ENCODE measurements at places on chromosomes 1 and 21.

DNA sequence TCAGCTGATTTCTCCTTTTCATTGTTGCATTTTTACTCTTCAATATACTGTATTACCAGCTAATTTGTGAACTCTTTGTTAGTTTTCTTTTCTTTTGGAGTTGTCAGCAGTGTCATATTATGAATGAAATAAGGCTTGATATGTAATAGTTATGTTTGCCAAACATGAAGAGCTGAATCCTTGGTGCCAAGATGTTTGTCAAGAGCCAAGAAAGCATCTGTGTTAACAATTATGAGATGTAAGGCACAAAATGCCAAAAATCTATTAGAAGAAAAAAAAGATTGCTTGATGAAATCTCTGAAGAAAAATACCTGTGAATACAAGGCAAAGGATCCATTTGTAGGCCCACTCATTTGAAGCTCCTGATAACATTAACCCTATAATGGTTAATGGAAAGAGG is 48.4 kb upstream of the RNPC3 start:
- no peaks in the 10 kb centered on the region for H3K27me3 ChIP-seq
- H3K4me1 ChIP-seq, result no peaks in the 10 kb centered on the region
- no peak for DNase-seq
- no peaks in the 10 kb centered on the region for H3K36me3 ChIP-seq
- no peak overlapping the region for H3K4me3 ChIP-seq
- no peak overlapping the region for H3K27ac ChIP-seq

- no peaks in the 10 kb centered on the region for H3K27me3 ChIP-seq
- H3K27ac ChIP-seq, result no peak overlapping the region
- no peak for DNase-seq
- H3K36me3 ChIP-seq, result peaks cover 3% of the 10 kb centered on the region
- peak overlapping the region; percentile 21 for H3K4me3 ChIP-seq
These were observed 2.3 kb downstream of the GSTM1 start for GRCh38 chr1:109689844-109690405.

DNA sequence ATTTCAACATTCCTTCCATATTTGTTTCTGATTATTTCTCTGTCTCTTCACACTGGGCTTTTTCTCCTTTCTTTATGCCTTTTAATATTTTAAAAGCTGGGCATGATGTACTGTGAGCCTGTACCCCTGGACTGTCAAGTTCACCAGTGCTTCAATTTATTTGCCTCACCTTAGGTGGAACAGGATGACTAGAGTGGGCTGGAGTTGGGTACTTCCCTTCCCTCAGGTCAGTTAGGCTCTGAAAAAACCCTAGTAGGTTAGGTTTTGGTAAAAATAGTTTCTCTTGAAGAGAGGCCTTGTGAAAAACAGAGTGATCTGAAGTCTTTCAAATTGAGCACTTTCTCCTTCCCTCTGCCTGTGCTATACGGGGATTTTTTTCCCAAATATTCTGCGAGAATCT is 163.0 kb upstream of the LYPLAL1 start:
- no peak overlapping the region for H3K4me3 ChIP-seq
- H3K4me1 ChIP-seq, result no peaks in the 10 kb centered on the region
- DNase-seq, result no peak

GRCh38 chr1:183025782-183026774 is 2.9 kb downstream of the LAMC1 start:
- peaks cover 22% of the 10 kb centered on the region for H3K4me1 ChIP-seq
- H3K4me3 ChIP-seq, result no peak overlapping the region
- DNase-seq, result no peak
- H3K27ac ChIP-seq, result no peak overlapping the region

- no peak overlapping the region for H3K4me3 ChIP-seq
- no peaks in the 10 kb centered on the region for H3K27me3 ChIP-seq
- no peaks in the 10 kb centered on the region for H3K36me3 ChIP-seq
- DNase-seq, result no peak
- no peak overlapping the region for H3K27ac ChIP-seq
- peaks cover 31% of the 10 kb centered on the region for H3K4me1 ChIP-seq
These were observed 49.6 kb downstream of the RPL5 start for GRCh38 chr1:92881391-92881790.

GRCh38 chr1:102853701-102854187 is 254.6 kb downstream of the COL11A1 start:
- peaks cover 5% of the 10 kb centered on the region for H3K36me3 ChIP-seq
- no peak overlapping the region for H3K4me3 ChIP-seq
- H3K27ac ChIP-seq, result no peak overlapping the region
- DNase-seq, result no peak
- H3K27me3 ChIP-seq, result no peaks in the 10 kb centered on the region
- H3K4me1 ChIP-seq, result no peaks in the 10 kb centered on the region

- no peaks in the 10 kb centered on the region for H3K4me1 ChIP-seq
- no peak for DNase-seq
- no peaks in the 10 kb centered on the region for H3K36me3 ChIP-seq
- H3K4me3 ChIP-seq, result no peak overlapping the region
- H3K27me3 ChIP-seq, result peaks cover 13% of the 10 kb centered on the region
- no peak overlapping the region for H3K27ac ChIP-seq
These were observed 5.2 kb downstream of the FAAH start for GRCh38 chr1:46399307-46399706.

DNA sequence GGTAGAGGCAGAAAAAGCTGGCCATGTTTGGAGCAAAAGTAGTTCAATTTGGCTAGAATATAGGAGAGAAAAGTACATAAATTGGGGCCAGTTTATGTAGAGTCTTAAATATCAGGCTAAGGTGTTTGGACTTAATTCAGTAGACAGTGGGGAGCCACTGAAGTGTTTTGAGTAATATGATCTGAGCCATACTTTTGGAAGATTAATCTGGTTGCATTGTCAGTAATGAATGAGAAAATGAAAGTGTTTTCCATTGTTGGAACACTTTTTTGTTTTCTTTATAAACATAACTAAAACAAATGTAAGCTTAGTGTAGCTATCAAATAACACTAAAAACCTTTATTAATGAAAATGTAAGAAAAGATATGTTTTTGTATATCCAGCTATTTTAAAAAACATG is 42.1 kb downstream of the POU2F1 start:
- H3K27ac ChIP-seq, result no peak overlapping the region
- H3K36me3 ChIP-seq, result no peaks in the 10 kb centered on the region
- DNase-seq, result no peak

- no peak overlapping the region for H3K4me3 ChIP-seq
- peaks cover 86% of the 10 kb centered on the region for H3K4me1 ChIP-seq
- no peaks in the 10 kb centered on the region for H3K27me3 ChIP-seq
- H3K27ac ChIP-seq, result peak overlapping the region; percentile 74
- H3K36me3 ChIP-seq, result peaks cover 18% of the 10 kb centered on the region
These were observed 76.0 kb downstream of the CD247 start for GRCh38 chr1:167442142-167442848.

DNA sequence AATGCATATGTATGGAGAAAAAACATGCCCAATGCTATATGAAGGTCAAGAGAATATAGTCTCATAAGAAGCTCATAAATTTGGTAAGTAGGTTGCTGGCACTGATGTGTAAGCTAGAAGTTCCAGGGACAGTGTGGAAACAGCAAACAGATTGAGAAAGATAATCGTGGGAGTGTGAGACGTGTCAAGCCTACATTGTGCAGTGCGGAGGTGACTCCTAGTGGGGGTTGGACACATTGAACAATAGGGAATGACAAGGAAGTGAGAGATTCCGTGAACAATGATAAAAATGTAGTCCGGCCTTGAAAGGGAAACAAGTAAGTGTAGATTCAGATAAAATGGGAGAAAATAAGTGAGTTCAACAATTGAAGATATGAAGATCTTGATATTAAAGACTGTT is 788.4 kb upstream of the PRMT6 start:
- H3K4me1 ChIP-seq, result no peaks in the 10 kb centered on the region
- no peak overlapping the region for H3K27ac ChIP-seq
- H3K27me3 ChIP-seq, result no peaks in the 10 kb centered on the region
- H3K36me3 ChIP-seq, result peaks cover 4% of the 10 kb centered on the region
- no peak overlapping the region for H3K4me3 ChIP-seq

GRCh38 chr21:27807596-27807995 is 840.7 kb upstream of the ADAMTS5 start:
- H3K27ac ChIP-seq, result no peak overlapping the region
- no peaks in the 10 kb centered on the region for H3K27me3 ChIP-seq
- H3K4me3 ChIP-seq, result no peak overlapping the region

DNA sequence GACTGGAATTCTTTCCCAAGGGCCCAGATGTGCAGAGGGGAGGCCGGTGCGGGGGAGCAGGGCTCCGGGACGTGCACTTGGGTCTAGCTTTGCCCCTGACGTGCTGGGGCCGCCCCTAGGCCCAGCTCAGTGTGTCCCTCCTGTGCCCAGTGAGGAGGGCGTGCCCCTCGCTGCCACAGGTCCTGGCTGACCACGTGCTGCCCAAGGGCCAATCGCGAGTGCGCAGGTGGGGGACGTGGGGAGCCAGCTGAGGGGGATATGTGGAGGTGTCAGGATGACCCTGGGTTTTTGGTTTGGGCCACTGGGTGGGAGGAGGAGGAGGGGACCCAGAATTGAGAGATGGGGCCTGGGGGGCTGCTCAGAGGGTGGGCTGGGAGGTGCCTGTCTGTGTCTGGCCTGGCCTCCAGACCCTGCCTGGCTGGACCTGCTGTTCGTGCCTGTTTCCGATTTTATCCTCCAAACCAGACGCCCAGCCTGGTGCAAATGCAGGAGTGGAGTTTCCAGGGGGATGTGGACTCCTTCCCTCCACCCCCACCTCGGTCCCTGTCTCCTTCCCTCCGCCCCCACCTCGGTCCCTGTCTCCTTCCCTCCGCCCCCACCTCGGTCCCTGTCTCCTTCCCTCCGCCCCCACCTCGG is 6.1 kb upstream of the RNF223 start:
- H3K27me3 ChIP-seq, result no peaks in the 10 kb centered on the region
- no peaks in the 10 kb centered on the region for H3K36me3 ChIP-seq
- peak overlapping the region; percentile 69 for H3K4me3 ChIP-seq
- peaks cover 5% of the 10 kb centered on the region for H3K4me1 ChIP-seq

GRCh38 chr1:165875171-165875570 is 47.8 kb downstream of the UCK2 start:
- H3K27ac ChIP-seq, result no peak overlapping the region
- H3K4me1 ChIP-seq, result peaks cover 83% of the 10 kb centered on the region
- no peak overlapping the region for H3K4me3 ChIP-seq
- H3K36me3 ChIP-seq, result peaks cover 11% of the 10 kb centered on the region
- peak; percentile 18 for DNase-seq

- H3K4me3 ChIP-seq, result peak overlapping the region; percentile 40
- peak overlapping the region; percentile 90 for H3K27ac ChIP-seq
- H3K4me1 ChIP-seq, result peaks cover 91% of the 10 kb centered on the region
- no peak for DNase-seq
- H3K27me3 ChIP-seq, result no peaks in the 10 kb centered on the region
These were observed 198.4 kb downstream of the SLC45A1 start for GRCh38 chr1:8516278-8516777.

- no peaks in the 10 kb centered on the region for H3K27me3 ChIP-seq
- H3K4me3 ChIP-seq, result no peak overlapping the region
- no peaks in the 10 kb centered on the region for H3K36me3 ChIP-seq
- H3K4me1 ChIP-seq, result peaks cover 2% of the 10 kb centered on the region
- DNase-seq, result no peak
- no peak overlapping the region for H3K27ac ChIP-seq
These were observed 218.9 kb downstream of the CRB1 start for GRCh38 chr1:197486946-197487345.

DNA sequence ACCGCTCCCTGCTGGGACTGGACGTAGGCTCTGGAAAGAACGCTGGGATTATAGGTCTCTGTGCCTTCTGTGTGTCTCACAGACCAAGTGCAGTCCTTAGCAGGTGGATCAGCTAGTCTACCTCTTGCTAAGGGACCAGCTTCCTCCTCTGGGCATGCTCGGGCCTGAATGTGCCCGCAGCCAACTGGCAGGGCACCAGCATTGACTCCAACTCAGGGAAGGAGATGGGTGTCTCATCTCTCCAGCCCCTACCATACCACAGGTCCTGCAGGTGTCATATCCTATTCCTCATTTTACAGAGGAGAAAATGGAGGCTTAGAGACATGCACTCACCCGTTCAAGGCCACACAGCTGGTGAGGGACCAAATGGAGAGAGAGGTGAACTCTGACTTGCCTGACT is 340.2 kb downstream of the PTPRU start:
- no peak overlapping the region for H3K4me3 ChIP-seq
- DNase-seq, result no peak
- H3K36me3 ChIP-seq, result no peaks in the 10 kb centered on the region
- H3K4me1 ChIP-seq, result no peaks in the 10 kb centered on the region
- H3K27me3 ChIP-seq, result peaks cover 5% of the 10 kb centered on the region

GRCh38 chr1:208207388-208208131 is 36.6 kb downstream of the PLXNA2 start:
- H3K4me3 ChIP-seq, result no peak overlapping the region
- H3K27me3 ChIP-seq, result peaks cover 10% of the 10 kb centered on the region
- H3K4me1 ChIP-seq, result no peaks in the 10 kb centered on the region
- DNase-seq, result no peak
- H3K27ac ChIP-seq, result no peak overlapping the region

- peak; percentile 6 for DNase-seq
- H3K4me1 ChIP-seq, result no peaks in the 10 kb centered on the region
- H3K27me3 ChIP-seq, result no peaks in the 10 kb centered on the region
- H3K36me3 ChIP-seq, result no peaks in the 10 kb centered on the region
- no peak overlapping the region for H3K27ac ChIP-seq
These were observed 490.8 kb upstream of the ADGRL4 start for GRCh38 chr1:79497193-79497773.

- no peak overlapping the region for H3K4me3 ChIP-seq
- DNase-seq, result no peak
These were observed 121.4 kb downstream of the KCNK1 start for GRCh38 chr1:233735331-233735730.

GRCh38 chr1:46757956-46758528 is 39.1 kb upstream of the EFCAB14 start:
- no peak overlapping the region for H3K4me3 ChIP-seq
- no peaks in the 10 kb centered on the region for H3K36me3 ChIP-seq
- no peak overlapping the region for H3K27ac ChIP-seq

GRCh38 chr1:245765230-245766000 is 610.6 kb downstream of the KIF26B start:
- DNase-seq, result no peak
- H3K27ac ChIP-seq, result no peak overlapping the region
- H3K4me3 ChIP-seq, result no peak overlapping the region
- peaks cover 6% of the 10 kb centered on the region for H3K36me3 ChIP-seq
- no peaks in the 10 kb centered on the region for H3K27me3 ChIP-seq
- no peaks in the 10 kb centered on the region for H3K4me1 ChIP-seq

DNA sequence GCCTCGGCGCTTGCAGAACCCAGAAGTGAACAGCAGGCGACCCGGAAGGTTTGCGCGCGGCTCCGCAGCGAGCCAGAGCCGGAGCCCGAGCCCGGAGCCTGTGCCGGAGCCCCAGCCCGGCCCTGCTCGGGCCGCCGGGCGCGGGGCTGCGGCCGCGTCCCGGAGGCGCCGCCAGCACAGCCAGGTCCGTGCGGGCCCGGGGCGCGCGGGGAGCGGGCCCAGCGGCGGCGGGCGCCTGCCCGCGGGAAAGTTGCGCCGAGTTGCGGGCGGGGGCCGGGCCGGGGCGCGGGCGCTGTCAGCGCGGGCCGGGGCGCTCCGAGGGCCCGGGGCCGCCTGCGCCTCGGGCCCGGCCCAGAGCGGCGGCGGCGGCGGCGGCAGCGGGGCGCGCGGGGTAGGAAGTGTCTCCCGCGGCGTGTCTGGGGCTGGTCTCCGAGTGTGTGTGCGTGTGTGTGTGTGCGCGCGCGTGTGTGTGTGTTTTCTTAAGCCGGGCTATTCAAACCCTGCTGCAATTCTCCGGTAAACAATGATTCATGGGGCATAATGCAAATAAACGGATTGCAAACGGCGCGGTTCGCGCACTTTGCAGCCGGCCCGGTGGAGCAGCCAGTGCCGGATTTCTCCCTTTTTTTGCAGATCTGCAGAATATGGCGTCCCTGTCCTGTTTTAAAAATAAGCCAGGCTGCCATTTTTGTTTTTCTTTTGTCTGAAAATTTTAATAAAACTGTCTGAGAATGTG is at the start of gene ZNF362:
Gene ZNF362, plus strand, starts transcription at position 22 of the 736 bp plus-strand sequence. CDS start 14,083 bp downstream, outside the sequence.
- peaks cover 38% of the 10 kb centered on the region for H3K4me1 ChIP-seq
- H3K27ac ChIP-seq, result peak within 1 kb of the TSS; percentile 99
- H3K4me3 ChIP-seq, result peak within 1 kb of the TSS; percentile 98

GRCh38 chr1:2388004-2388913 is 3.1 kb downstream of the MORN1 start:
- no peaks in the 10 kb centered on the region for H3K27me3 ChIP-seq
- no peak overlapping the region for H3K4me3 ChIP-seq
- no peak for DNase-seq
- H3K4me1 ChIP-seq, result peaks cover 22% of the 10 kb centered on the region
- no peak overlapping the region for H3K27ac ChIP-seq
